PC-3 (cell line): ENCODE measurements at places on chromosomes 16 and 17.

DNA sequence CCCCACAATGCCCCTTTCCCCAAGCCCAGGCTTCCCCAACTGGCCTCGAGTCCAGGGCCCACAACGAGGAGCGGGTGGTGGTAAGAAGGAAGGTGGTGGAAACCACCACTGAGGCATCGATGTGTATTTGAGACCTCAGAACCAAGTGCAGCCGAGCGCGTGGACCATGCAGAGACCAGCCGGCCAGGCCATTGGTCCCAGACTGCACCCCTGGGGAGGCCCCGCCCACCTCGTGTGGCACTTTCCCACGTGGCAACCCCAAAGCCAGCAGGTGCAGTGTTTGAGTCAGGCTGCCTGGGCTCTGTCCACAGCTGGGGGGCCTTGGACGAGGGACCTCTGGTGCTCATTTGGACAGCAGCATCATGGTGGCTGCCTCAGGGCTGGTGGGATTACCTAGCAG, 28.1 kb upstream of the BAHCC1 start:
- DNase-seq, result no peak

- peak; percentile 46 for DNase-seq
Observed at GRCh38 chr17:50947782-50948543, 81.8 kb upstream of the TOB1 start.

DNA sequence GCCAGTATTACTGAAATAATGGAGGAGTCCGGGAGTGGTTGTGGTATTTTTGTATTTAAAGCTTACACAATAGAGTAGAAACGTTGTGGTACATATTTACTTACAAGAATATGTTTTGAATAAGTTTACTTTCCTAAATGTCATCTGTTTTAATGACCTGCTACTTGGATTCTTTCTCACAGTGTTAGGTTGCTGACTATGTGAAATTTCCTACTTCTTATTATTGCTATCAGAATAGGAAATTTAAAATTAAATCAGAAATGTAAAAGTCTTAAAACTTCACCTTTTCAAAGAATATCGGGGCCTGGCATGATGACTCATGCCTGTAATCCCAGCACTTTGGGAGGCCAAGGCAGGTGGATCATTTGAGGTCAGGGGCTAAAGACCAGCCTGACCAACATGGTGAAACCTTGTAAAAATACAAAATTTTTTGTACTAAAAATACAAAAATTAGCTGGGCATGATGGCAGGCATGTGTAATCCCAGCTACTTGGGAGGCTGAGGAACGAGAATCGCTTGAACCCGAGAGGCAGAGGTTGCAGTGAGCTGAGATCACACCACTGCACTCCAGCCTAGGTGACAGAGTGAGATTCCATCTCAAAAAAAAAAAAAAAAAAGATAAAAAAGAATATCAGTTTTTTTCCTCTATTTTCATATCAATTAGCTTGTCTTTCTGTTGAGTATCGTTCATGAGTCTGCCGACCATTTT, 77.8 kb downstream of the VMP1 start:
- peak; percentile 37 for DNase-seq

- DNase-seq, result no peak
Observed at GRCh38 chr16:52613508-52613907, 66.6 kb upstream of the TOX3 start.

GRCh38 chr17:44623070-44623725, 33.1 kb upstream of the MEIOC start:
- DNase-seq, result peak; percentile 43

GRCh38 chr17:51427323-51427811, 167.0 kb downstream of the UTP18 start:
- DNase-seq, result no peak

GRCh38 chr17:79065105-79065670, 9.4 kb upstream of the ENGASE start:
- DNase-seq, result peak; percentile 78

DNA sequence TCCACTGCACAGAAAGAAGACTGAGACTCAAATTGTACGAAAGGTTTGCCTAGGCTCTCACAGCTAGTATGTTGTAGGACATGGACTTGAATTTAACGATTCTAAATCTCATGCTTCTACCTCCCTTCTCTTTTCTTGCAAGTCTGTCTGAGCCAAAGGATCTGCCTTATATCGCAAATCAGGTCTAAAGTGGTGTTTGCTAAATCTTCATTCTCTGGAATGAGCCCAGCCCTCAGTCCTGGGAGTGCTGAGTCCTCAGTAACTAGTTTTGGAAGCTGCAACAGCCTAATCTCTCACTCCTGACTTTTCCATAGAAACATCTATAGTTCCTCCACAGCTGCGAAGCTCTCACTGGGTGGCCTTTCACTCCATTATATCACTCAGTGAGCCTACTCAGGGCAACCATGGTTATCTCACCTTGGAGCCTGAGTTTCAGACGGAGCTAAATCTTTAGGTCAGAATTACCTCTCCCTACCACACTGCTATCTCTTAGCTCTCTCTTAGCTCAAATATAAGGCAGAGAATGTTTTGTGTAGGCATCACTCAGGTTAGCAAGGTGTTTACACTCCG, 575.5 kb upstream of the C16orf82 start:
- DNase-seq, result no peak
